H9 (cell line): ENCODE measurements at places on chromosomes 11 and 22. TPM values are rescaled to one million over a fixed set of nuclear protein-coding genes. Genes with fewer than 3 reads are reported as not detected.
A peak's percentile ranks its signal among the peaks of the same experiment; 100 is the strongest.

DNA sequence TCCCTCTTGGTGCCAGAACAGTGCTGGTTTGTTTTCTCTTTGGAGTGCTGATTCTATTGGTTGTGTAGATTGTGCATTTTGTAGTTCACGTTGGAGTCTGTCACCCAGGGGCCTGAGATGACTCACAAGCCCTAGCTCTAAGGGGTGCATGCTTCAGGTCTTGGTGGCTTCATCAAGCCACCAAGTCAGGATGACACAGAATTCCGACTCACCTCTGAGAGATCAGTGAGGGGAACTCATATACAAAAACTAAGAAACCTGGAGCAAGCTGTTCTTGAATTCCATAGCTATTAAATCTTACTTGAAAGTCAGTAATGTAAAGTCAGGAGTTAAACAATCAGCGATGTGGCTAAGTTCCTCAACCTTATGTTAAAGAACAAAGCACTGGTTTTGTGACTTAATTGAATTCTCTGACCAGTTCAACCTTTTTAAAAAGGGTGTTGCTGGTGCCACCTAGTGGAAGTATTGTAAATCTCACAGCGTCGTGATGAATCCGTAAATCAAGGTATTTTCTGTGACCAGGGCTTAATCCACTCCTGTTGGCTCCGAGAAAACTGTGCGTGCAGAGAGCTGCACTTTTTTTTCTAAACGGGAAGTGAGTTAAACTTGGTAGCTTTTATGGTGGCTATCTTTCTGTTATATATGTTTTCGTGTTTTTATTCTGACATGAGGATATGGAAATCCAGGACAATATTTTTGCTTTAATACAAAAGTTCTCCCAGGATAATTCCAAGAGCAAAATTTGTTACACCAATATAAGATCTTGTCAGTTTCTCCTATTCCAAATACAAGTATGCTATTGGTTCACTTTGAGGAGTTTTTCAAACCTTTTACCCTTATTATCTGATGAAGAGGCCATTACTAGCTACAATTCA, 14.6 kb downstream of the MMP13 start:
- peak; percentile 59 for DNase-seq

GRCh38 chr11:646214-646613, 9.1 kb downstream of the DRD4 start:
- no peak for DNase-seq

The DTX4 gene
- total RNA-seq = 13.0 and 13.9 TPM in 2 replicates

GRCh38 chr11:71182791-71183677, 69.3 kb downstream of the SHANK2 start:
- peak; percentile 15 for DNase-seq

The APOBEC3F gene
- 8.9 and 11.6 TPM in 2 replicates for total RNA-seq

GRCh38 chr22:49090853-49091135, 736.9 kb downstream of the BRD1 start:
- no peak for DNase-seq

The C11orf52 gene
- total RNA-seq = 4.0 and 4.4 TPM in 2 replicates

The PGGHG gene
- 57.9 and 58.3 TPM in 2 replicates for total RNA-seq

DNA sequence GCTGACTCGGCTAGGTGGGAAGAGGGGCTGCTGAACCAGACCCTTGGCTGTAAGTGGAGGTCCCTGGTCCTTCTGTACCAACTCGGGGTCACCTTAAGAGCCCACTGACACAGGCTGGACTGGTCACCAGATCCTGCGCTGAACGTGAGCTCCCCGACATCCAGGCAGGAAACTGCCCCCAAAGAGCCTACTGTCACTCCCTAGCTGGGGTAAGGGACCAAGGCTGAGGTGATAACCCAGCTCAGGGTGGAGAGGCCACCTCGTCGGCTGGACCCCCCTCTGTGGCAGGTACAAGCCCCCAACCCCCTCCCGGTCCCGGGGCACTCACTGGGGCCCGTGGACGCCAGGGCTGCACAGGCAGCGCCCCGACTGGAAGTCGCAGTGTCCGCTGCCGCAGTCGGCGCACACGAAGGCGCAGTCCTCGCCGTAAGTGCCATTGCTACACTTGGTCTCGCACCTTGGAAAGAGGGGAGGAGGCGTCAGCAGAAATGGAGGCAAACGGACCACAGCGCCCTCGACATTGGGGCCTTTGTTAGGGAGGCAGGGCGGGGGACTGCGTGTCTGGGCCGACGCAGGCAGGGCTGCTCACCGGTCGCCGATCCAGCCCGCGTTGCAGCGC, 7.4 kb downstream of the SCARF2 start:
- peak; percentile 29 for DNase-seq

The TRPC6 gene
- total RNA-seq = 12.5 and 14.4 TPM in 2 replicates

DNA sequence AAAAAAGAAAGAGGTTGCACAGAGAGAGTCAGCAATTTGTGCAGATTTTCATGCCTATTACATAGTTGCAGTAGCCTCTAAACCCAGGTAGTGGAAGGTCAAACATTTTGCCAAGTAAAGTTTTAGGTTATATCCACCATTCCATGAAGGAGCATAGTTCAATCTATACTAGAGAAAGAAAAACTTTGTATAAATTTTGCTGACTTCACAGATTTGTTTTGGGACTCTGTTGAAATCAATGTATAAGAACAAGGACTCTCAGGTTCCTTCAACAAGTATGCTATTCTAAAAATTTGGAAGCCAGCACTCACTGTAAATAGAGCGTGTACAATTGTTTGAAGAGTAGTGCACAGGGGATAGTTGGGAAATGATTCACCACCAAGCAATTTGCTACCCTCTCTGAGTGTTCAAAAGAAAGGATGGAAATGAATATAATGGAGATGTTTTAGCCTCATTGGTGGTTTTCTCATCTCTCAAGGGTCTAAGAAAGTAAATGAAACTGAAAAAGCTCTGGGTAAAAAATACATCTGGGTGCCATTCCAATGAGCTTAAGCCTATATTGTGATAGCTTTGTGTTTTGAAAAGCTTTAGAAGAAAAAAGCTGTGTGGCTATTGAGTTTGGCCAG, 508.4 kb upstream of the LUZP2 start:
- no peak for DNase-seq

GRCh38 chr11:95242845-95243605, 12.0 kb upstream of the SESN3 start:
- no peak for DNase-seq

DNA sequence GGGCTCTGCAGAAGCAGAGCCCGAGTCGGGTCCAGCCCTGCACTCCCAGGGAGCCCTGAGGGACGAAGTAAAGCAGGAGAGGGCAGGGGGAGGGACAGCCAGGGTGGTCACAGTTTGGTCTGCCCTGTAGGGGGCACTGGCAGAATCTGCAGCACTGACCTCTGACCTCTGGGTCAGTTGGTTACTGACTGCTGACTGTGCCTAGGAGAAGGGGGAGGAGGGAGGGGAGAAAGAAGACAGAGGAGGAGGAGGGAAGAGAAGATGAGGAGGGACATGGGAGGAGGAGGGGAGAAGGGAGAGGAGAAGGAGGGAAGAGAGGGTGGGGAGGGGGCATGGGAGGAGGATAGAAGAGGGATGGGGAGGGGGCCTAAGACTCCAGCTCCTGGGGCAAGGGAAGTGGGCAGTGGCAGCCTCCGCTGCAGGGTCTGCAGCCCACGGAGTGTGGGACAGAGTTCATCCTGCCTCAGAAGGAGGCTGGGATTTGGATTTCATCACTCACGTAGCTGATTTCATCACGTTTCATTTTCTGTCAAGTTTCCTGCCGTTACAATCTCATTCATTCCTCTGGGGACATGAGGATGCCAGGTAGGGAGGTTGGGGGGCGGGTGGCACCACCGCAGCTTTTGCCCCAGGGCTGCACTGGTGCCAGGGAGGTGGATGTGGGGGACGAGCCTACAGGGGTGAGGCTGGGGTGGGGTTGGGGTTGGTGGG, 55.2 kb downstream of the FLRT1 start:
- no peak for DNase-seq

GRCh38 chr11:826227-826621, 1.5 kb upstream of the CRACR2B start:
- DNase-seq = no peak

The CATSPER1 gene
- total RNA-seq = not detected in 2 replicates

DNA sequence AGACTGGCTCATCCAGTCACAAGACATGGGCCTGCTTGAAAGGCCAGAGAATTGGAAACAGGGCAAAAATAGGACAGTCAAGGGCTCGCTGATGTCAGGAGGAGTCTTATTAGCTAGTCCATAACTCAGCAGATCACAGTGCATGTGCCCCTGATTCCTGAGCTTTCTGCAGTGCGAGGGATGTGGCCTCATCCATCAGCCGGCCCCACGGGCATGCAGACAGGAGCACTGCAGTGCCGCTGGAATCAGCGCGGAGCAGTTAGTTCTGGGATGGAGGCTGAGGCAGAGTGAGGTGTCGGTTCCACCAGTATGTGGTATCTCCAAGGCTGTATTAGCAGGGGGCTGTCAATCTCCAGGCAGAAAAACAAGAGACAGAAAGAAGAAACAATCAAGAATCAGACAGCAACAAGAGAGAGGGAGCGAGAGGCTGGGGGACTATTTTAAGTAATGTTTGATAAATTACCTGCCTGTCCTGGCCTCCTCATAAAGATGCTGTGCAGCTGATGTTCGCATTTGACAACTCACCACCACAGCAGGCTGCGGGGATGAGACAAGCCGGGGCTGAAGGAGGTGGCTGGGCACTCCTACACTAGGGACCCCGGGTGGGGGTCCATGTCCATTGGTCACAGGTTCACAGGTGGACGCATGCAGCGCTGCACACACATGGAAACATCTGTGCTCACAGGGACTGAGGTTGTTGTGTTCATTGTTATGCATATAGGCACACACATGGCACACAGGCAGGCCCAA, 167.2 kb downstream of the TRIM29 start:
- DNase-seq = no peak
